GM19239 (cell line): ENCODE measurements at places on chromosomes 11 and 22.
A peak's percentile ranks its signal among the peaks of the same experiment; 100 is the strongest.

DNA sequence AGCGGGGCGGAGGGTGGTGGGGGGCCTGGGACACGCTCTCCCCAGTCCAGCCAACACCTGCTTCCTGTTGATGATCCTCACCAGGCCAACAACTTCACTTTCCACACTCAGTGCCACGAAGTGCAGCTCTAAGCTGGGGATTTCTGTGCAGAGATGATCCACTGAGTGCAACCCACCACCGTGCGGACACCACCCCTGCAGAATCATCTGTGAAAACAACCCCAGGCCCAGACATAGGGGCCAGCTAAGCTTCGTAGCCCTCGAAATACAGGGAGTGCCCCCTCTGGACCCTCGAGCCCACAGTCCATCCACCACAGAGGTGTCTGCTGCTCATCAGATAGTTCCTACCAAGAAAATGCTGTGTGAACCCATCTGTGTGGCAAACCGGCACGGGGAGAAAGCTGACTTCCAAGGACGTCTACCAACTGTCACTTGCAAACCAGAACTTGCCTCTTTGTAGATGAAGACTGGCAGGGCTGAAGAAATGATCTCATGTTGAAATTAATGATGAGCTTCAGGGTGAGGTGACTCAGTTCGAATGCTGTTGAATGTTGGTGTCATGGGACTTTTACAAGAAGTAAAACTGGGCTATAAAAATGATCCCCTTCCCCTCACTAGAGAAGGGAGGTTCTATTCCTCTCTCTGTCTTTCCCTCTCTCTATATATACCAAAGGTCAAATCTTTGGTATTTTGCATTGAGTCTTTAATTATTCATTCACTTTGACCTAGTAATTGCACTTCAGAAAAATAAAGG lies 73.4 kb downstream of the MYEOV start:
- DNase-seq: no peak

GRCh38 chr11:105034813-105035620 lies at the start of gene CASP1:
TSS of gene CASP1 (minus strand) at chr11:105035144. CDS start at chr11:105035113, 31 bp downstream.
- DNase-seq: no peak

DNA sequence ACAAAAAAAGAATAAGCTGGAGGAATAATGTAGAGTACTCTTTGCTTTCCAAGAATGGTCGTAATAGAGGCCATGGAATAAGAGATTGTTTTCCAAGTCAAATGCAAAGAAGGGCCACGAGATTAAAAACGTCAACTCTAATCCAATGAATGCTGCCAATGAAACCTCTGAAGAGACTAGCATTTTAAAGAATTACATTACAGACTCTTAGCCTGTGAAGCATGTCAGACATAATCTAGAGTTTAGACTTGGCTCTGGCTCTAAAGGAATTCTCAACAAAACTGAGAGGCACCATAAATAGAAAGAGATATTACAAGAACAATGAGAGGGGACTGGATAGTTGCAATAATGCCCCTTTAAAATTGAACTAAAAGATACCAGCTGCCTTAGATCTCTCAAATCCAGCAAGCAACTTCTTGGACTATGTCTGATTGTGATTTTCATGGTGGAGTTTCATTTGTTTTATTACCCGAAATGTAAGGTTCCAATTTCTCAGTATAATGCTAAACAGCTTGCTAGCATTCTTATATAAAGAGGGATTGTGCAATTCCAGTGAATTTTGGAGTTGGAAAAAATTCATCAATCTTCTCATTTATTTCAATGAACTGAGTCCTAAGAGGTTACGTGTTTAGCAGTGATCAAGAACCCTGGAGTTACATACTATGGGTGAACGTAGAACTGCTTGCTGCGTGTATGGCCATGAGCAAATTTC lies 5.6 kb downstream of the ETS1 start:
- no peak for DNase-seq

- DNase-seq: no peak
These were observed 185.5 kb downstream of the LRRC4C start for GRCh38 chr11:41273908-41274307.

DNA sequence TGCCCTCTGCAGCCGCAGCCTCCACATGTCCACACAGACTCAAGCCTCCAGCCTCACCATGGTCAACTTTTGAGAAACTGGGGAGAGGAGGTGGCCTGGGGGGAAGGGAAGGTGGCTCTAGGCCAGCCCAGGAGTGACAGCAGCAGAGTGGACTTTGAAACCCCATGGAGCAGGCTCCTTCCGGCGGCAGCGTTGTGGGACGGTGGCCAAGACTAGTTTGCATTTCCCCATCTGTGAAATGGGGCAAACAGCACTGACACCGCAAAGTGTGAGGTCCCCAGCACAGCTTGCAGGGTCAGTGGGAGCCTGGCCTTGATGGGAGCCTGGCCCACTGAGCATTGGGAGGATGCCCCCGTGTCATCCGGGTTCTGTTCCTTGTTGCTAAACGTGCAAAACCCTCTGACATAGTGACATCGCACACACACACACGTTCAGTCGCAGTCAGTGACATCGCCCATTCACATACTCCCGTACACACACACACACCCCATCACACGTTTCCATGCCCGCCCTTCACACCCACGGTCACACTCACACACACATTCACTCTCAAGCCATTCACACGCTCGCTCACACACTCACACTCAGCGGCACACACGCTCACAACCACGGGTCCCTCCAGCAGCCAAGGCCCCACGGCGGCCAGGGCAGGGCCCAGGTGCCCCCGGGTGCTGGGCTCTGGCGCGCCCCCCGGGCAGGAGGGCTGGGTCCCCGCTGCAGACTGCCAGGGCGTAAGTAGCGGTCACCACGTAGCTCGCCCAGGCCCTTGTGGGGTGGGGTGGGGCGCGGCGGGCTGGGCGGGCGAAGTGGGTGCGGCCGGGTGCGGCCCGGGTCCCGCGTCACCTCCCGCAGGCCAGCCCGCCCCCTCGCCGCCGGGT lies 585 bp downstream of the CYB5R3 start:
- DNase-seq: no peak

GRCh38 chr22:24134090-24134846 lies 47.0 kb upstream of the SUSD2 start:
- no peak for DNase-seq

GRCh38 chr11:7536100-7536499 lies 22.3 kb downstream of the PPFIBP2 start:
- no peak for DNase-seq

DNA sequence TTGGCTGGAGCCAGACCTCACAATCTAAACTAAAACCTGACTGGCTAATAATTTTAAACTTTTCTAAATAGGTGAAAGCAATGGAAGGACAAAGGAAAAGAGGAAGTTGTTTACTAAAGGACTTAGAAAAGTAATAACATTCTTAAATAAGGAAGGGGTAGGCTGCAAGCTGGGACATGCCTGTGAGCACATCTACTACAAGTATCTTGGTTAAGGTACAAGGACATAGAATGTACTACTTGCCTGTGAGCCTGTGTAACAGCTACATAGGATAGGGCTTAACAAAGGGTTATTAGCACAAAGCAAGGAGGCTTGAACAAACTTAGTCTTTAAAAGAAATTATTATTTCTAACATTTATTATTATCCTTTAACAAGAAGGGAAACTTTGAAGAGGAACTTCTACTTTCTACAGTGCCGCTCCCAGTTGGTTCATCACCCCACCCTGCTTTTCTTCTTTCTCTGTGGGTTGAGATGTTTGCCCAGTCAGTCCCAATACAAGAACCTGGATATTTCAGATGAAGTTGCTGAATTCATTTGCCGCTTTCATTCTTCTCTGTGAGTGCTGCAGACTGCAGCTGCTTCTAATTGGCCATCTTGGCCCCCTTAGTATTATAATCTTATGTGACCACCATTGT lies 87.5 kb downstream of the PRMT3 start:
- no peak for DNase-seq

GRCh38 chr11:18495271-18495670 lies 31.5 kb downstream of the TSG101 start:
- no peak for DNase-seq

DNA sequence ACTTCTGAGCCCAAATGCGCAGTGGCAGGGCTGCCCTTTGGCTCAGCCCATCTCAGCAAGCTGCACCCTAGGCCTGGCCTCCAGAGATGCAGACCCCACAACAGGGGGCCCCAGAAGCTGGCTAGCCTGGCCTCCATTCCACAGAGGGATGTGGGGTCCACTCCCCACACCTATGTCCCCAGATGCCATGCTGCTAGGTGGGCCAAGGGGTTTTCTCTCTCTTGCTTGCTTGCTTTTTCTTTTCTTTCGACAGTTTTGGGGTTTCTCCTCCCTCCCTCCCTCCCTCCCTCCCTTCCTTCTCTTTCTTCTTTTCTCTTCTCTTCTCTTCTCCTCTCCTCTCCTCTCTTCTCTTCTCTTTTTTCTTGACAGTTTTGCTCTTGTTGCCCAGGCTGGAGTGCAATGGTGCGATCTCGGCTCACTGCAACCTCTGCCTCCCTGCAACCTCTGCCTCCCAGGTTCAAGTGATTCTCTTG lies 9.6 kb downstream of the SCARF2 start:
- DNase-seq: no peak

GRCh38 chr11:20070459-20070858 lies 89.8 kb downstream of the DBX1 start:
- no peak for DNase-seq

DNA sequence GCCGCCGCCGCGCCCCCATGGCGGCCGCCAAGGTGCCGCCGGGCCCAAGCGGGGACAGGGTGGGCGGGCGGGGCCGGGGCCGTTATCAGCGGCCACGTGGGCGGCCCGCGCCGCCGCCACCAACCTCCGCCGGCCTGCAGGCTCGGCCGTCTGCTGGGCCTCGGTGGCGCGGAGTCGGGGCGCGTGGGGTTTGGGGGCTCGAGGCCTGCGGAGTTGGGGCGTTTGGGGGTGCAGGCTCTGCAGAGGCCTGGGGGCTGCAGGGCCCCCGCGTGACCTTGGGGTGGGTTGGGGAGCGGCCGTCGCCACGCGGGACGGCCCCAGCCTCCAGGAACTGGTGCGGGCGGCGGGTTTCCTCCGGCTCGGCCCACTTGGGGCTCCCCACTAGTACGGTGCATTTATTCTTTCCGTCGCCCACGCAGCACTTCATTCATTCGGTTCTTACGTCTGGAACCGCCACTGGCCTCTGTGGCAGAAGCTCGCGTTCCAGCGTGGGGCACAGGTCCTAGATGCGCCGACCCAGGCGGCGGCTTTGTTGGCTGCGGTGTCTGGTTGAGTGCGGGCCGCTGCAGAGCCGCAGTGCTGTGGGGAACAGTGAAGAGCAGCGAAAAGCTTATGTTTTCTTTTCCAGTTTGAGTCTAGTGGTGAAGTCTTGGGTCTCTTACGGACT lies 740 bp upstream of the TRMT2A start:
- DNase-seq: peak; percentile 54

GRCh38 chr22:38029370-38029769 lies 27.8 kb upstream of the PICK1 start:
- no peak for DNase-seq

GRCh38 chr11:124586238-124586860 lies 16.6 kb downstream of the OR8A1 start:
- DNase-seq: peak; percentile 9

GRCh38 chr22:19820880-19821522 lies 33.7 kb downstream of the GNB1L start:
- no peak for DNase-seq

DNA sequence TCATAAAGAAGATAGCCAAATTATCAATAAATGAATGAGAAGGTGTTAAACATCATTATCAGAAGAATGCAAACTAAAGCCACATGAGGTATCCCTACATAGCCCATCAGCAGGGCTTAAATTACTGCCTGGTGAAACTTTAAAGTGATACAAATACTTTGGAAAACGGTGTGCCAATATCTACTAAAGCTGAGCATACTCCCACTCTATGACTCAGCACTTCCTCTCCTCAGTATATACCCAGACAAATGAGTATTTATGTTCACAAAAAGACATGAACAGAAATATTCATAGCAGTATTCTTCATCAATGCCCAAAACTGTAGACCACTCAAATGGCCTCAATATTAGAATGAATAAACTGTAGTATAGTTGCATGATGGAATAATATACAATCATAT lies 284.6 kb upstream of the ZC3H12C start:
- DNase-seq: no peak

DNA sequence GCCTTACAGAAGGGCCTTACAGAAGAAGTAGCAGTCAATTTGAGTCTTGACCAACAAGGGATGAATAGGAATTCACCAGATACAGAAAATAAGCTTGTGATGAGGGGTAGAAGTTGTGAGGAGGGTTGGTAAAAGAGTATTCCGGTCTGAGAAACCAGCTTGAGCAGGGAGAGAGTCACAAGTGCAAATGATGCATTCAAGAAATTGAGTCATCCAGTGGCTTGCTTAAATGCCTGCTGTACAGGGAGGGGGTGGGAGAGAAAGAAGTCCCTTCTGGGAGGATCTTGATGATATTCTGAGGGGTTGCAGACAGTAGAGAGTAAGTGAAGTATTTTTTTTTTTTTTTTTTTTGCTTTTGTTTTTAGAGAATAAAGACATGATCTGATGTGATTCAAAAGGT lies 9.2 kb downstream of the CCKBR start:
- no peak for DNase-seq

DNA sequence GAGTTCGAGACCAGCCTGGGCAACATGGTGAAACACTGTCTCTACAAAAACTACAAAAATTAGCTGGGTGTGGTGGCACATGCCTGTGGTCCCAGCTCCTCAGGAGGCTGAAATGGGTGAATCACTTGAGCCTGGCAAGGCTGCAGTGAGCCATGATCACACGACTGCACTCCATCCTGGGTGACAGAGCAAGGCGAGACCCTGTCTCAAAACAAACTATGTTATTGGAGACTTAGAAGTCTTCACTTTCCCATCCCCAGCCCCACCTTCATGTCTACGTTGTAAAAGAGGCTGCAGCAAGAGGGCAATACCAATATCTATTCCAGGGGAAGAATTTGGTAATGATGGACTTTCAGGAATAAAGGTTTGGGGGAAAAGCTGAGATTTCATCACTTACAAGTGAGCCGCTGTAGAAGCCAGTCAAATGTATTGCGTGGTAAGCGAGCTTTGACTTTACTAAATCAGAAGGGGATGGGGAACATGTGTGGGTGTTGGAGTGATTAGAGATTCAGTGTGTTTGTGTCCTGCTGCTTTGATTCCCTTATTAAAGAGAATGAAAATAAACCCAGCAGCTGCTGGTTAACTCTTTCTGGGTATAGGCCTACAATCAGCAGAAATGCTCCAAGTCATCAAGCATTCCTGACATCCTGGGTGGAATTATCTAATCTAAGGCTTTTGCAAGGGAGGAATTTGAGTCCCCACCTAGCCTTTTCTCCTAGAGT lies 53.7 kb downstream of the UBASH3B start:
- DNase-seq: no peak

- DNase-seq: no peak
These were observed 93.9 kb downstream of the GRIK4 start for GRCh38 chr11:120605469-120605868.

DNA sequence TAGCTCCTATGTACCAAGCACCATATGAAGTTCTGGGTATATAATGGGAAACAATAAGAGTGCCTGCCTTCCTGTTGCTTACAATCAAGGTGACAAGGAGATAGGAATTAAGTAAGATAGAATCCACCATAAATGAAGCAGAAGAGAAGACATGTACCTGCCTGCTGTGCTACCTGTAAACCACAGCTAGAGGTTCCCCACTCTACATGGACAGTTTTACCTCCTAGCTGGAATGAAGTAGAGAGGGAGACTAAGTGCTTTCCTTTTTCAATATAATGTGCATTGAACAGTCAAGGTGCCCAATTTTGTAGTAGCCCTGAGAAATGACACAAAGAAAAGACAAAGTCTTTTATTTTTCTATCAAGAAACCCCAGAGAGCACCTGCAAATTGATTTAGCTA lies 984.6 kb downstream of the DLG2 start:
- DNase-seq: no peak
